ENCODE measurements at places on chromosomes 7 and 10.

DNA sequence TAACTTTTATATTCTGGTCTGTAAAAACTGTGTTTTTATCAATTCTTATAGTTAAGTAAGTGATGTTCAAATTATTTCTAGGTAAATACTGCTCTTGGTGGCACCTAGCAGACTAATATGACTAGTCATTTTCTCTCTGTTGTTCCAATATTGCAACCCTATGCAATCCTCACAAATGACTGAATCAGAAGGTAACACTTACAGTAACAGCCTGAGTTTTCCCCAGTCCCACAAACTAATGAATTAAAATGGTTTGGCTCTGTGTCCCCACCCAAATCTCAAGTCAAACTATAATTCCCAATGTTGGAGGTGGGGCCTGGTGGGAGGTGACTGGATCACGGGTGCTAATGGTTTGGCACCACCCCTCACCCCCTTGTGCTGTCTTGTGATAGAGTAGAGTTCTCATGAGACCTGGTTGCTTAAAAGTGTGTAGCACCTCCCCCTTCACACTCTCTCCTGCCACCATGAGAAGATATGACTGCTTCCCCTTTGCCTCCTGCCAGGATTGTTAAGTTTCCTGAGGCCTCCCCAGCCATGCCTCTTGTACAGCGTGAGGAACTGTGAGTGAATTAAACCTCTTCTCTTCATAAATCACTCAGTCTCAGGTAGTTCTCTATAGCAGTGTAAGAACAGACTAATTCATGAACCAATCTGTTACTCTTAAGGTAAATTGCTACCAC lies 43.5 kb downstream of the MTPN start:
- DNase-seq: no peak

DNA sequence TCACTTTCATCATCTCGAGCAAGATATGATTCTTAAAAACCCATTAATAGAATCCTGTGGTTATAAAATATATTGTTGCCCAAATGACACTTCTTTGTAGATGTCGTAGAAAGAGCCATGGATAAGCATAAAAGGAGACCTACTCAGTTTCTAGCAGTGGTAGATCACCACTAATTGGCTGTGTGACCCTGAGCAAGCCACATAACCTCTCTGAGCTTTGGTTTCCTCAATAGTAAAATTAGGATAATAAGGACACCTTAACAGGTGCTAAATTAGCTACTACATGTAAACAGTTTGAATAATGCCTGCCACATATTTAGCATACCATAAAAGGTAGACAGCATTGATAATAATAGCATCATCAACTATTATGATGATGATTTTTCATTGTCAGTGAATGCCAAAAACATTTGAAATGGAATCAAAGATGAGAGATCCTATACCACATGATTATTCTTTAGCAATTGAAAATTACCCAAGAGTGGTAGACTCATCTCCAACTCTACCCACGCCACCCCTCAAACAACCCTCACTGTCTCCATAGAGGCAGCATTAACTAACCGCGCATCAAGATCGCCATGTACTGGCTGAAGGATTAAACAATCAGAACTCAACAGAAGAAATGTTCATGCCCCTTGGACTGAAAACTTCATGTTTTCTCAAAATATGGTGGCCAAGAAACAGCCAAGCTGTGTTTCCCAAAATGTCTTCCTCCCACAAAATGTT lies 45.8 kb downstream of the CHST15 start:
- no peak for DNase-seq

DNA sequence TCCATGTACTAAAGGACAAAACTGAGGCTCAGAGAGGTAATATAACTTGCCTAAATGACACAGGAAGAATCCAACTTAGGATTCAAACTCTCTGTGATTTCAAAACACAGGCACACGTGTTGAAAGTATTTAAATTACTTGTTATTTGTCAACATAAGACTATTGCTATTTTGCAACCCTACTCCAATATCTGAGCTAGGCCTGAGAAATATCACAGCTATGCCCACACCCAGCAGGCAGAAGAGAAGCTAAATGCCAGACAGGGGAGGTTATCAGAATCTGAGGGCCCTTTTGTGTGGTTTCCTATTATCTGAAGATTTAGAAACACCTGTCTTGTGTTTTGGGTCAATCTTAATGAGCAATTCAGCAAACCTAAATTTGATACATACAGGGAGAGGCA lies 204.3 kb downstream of the ANK3 start:
- no peak for DNase-seq

DNA sequence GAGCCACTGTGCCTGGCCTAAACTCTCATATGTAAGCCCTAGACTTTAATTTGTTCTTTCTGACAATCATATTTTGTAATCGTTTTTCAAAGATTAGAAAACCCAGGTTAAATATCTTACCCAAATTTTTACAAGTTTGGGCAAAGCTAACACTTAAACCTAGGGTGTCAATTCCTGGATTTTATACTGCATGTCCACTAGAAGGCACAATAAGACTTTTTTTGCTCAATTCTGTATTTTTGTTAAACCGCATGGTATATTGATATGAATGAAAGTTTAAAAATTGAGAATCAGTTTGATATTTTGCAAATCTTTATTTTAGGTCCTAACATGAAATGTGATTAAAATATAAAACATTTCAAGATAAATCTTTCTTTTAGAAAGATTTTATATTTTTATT lies 29.3 kb downstream of the DYNC2I1 start:
- no peak for DNase-seq

- DNase-seq: no peak
Observed at GRCh38 chr10:13851906-13852305, 265.1 kb downstream of the PRPF18 start.

DNA sequence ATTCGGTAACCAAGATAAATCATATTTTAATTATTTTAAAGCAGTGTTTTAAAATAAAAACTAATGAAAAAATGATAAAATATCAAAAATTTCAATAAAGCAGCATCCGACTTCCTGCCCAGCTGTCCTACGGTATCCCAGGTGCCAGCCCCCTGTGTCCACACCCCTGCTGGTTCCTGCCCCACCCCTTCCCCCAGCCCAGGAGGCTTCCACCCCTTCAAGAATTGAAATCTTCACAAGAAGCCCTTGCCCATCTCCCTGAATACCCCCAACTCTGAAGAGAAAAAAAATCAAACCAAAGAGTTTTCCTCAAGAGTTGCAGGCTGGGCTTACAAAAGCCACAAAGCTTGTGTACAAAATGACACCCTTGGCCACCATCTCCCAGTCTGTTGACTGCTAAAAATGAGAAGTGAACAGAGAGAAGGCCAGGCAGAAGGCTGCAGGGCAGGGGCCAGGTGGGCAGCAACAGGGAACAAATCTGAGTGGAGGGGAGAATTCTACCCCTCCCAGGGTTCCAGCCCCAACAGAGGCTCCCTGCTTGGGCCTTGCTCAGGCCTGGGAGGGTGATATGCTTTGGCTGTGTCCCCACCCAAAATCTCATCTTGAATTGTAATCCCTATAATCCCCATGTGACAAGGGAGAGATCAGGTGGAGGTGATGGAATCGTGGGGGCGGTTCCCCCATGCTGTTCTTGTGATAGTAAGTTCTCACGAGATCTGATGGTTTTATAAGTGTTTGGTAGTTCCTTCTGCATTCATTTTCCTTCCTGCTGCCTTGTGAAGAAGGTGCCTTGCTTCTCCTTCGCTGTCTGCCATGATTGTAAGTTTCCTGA lies 14.5 kb downstream of the GPRIN2 start:
- DNase-seq: no peak

GRCh38 chr10:100761191-100761590 lies 15.8 kb downstream of the PAX2 start:
- no peak for DNase-seq

GRCh38 chr7:90536449-90536848 lies 59.7 kb upstream of the CDK14 start:
- DNase-seq: no peak

DNA sequence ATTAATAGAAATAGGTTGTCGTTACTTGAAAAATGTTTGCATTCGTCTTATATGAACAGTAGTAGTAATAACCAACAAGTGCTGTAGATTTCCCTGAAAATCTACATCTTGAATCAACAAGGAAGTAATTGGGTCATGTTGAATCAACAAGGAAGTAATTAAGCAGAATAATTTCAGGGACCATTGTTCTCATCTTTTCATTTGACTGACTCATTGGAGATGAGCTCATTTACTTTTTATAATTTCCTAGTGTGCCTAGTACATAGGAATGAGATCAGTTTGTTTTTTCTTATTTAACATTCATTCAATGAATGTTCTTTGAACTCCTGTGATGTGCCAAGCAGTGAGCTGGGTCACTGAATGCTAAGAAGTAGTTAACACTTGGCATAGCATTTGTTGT lies 8.2 kb downstream of the CLDN12 start:
- no peak for DNase-seq

- DNase-seq: no peak
Observed at GRCh38 chr10:83023662-83024061, 1115.6 kb upstream of the GHITM start.

GRCh38 chr10:494149-494542 lies 195.3 kb downstream of the DIP2C start:
- DNase-seq: no peak

GRCh38 chr7:3710531-3710930 lies 409.5 kb downstream of the SDK1 start:
- DNase-seq: no peak

DNA sequence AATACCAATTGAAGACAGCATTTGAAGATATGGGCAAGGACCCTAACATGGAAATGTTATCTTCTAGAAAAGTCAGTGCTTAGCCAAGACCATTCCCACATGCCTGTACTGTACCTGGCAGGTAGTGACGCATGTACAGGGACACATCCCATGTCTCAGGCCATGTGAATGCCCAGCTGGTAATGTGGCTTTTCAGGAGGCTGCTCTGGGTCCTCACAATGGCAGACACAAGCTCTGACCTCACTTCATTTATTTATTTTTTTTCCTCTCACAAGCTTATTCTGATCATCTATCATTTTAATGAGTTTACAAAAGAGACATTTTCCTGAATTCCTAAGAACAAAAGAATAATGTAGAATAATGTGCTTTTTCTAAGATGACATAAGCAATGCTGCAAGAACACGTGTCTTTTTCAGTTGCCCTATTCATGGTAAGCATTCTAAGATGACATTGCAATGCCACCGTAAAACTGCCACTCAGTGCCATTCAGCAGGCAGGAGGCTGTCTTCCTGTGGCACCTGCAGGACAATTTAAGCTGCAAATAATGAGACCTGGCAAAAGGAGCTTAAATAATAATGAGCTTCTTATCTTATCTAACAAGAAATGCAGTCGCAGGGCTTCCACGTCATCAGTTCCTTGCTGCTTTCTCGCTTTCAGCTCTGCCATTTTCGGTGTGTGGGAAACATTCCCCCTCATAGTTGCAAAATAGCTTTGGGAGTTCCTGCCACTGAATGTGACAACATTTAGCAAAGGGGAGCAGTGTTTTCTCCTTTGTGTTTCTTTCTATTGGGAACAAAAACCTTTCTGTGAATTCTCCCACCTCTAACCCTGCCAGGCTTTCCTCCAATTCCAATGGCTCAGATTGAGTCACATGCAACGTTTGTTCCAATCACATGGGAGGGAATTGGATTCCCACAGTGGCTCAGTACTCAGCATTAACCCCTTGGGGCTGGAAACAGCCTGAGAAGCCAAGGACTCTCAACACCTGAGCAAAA lies 113.0 kb downstream of the SEC23IP start:
- no peak for DNase-seq

DNA sequence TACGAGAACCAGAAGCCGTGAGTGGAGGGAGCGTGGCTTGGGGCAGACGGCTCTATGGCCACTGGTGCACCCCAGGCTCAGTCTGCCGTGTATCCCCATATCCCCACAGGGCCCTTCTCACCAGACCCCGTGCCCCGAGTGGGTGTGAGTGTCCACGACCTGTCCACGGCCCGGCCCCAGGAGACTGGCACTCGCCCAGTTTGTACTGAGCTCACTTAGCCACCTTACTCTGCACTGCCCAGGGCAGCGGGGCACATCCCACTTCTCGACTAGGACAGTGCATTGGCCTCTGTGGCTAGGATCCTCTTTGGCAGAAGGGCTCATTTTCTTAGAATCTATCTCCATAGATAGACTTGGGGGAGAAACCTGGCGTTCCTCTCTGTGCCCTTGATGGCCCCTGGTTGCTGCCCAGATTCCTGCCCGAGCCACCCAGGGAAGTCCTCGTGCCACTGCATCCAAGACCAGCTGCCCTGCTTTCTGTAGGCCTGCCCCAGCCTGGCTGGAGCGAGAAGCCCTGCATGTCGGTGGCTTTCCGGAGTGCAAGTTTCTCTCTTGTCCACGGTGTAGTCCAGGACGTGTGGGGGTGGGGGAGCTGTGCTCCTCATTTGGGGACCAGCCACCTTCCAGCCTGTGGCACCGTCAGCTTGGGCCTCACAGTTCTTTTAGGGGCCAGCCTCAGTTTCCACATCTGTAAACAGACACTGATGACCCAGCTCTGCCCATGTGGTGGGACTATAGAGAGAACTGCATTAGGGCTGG lies 11.9 kb downstream of the TMEM120A start:
- no peak for DNase-seq

DNA sequence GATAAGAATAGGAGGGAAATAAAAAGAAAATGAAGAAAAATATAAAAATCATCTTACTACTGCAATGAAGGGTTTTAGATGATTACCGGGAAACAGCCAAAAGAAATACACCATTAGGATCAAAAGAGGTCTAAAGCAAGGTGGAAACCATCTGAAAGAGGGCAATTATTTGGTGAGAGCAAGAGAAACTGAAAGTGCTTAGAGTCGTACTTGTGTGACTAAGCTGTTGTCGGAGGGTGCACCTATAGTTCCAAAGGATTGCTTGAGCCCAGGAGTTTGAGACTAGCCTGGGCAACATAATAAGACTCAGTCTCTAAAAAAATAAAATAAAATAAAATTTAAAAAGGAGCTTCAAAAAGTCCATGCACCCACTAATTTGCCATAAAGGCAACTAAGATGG lies 169.5 kb downstream of the DKK1 start:
- no peak for DNase-seq

DNA sequence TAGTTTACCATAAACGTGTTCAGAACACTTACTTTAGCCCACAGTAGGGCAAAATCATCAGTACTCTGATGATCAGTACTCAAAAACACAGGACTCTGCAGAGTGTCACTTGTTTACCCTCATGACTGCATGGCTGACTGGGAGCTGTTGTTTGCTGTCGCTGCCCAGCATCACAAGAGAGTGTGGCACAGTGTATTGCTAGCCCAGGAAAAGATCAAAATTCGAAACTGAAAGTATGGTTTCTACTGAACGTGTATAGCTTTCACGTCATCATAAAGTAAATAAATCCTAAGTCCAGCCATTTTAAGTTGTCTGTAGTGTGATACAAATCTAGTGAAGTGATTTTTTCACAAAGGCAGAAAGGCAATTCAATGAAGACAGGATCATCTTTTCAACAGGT lies 184.6 kb downstream of the RAMP3 start:
- no peak for DNase-seq

DNA sequence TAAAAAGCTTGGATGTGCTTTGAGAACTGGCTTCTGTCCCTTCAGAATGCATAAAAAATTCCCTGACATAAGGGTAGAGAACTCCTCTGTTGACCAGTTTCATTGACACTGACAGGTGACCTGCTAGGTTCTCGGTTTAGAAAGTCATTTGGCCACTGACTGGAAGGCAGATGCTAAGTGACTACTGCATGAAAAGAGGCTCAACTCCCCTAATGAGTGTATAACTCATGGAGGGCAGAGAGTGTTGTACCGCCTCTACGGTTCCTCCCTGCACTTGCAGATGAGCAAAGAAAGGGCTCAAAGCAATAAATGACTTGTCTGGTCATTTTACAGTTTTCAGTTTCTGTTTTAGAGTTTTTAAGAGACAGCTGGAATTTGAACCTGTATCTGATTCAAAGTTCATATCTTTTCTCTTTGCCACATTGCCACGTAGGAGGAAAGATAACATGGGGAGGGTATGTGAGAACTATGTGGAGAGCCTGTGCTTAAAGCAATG lies 2.9 kb upstream of the FGL2 start:
- DNase-seq: no peak

- DNase-seq: no peak
Observed at GRCh38 chr7:90720984-90721760, 125.1 kb downstream of the CDK14 start.
